ENCODE measurements at places on chromosomes 2 and 18.

- peak; percentile 90 for DNase-seq
These were observed 779 bp upstream of the TRIB2 start for GRCh38 chr2:12716032-12716281.

DNA sequence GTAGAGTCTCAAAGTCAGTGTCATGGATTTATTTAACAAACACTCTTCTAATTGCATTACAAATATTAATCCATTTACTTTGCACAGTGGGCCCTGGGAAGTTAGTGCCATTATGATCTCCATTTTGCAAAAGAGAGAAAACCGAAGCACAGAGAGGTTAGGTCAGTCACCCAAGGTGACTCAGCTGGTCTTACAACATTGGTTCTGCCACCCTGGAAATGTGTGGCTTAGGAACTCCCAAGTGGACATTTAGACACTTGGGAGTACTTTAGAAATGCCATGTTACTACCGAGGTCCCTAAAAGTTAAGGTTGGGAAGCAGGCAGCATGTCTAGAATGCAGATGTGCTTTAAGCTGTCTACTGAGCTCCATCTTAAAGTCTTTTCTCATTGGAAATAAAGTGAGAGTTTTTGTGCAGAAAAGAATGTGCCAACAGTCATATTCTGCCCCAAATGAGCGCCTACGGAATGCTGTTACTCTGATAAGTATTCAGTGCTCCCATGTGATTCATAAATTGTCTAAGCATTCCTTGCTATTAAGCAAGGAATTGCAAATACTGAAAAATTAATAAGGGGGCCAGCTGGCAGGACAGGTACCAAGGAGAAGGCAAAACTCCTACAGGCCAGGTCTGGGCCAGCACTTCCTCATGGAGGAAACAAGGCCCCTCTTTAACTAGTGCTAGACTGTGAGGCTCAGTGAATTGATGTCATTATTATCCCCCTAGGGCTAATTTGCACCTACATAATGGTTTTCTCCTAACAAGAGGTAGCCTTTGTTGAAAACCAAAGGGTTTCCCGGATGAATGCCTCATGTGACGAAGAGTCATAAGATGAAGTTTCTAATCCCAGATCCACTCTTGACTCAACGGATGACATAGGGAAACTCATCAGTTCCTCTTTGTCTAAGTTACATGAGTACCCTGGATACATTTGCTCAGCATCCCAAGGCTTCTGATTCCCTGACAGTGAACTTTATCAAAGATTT is 16.3 kb downstream of the NRP2 start:
- DNase-seq: no peak

DNA sequence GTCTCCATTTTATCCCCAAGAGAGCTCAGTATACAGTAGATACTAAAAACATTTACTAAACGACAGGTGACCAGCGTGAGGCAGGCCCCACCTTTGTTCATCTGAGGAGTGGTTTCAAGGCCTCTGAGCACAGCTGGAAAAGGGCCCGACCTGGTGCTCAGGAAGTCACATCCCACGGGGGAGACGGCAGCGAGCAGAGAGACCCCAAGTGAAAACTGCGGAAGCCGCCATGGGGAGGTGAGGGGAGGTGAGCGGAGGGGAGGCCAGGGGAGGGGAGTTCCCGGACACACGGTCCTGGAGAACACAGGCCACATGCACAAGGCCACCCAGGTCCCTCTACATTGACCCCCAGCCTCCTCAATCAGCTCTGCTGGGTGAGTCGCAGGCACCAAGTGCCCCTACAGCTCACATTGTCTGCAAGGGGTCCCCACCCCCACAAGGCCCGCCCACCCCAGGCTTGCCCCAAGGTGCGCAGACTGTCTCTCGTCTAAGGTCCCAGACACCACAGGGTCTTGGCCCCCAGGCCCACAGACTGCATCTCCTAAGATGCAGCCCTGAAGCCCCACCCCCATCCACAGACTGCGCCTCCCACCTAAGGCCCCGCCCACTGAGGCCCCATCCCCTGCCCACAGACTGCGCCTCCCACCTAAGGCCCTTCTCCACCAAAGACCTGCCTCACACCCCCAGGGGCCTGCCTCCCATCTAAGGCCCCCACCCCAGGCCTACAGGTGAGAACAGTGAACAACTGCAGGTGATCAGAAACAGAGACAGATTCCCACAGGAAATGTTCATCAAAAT is 19.1 kb downstream of the PARD6G start:
- DNase-seq: no peak

DNA sequence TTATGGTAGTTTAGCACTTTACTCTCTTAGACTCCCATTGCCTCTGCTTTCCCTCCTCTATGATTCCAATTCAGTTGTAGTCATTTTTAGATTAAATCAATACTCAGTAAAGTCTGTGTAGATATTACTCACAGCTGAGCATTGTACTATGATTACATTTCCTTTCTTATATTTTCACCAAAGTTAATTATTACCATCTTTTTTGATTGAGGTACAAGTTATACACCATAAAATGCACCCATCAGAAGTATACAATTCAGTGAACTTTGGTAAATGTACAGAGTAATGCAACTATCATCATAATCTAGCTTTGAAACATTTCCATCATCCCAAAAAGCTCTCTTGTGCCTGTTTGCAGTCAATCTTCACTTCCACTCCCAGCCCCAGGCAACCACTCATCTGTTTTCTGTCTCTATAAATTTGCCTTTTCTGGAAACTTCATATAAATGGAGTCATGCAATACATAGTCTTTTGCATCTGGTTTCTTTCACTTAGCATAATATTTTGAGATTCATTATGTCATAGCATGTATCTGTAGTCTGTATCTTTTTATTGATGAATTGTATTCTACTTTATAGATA is 30.2 kb upstream of the ETAA1 start:
- no peak for DNase-seq

GRCh38 chr2:116582850-116583249 is 1231.6 kb upstream of the DDX18 start:
- DNase-seq: no peak

- no peak for DNase-seq
These were observed 39.5 kb upstream of the ATP6V1B1 start for GRCh38 chr2:70895998-70896764.

DNA sequence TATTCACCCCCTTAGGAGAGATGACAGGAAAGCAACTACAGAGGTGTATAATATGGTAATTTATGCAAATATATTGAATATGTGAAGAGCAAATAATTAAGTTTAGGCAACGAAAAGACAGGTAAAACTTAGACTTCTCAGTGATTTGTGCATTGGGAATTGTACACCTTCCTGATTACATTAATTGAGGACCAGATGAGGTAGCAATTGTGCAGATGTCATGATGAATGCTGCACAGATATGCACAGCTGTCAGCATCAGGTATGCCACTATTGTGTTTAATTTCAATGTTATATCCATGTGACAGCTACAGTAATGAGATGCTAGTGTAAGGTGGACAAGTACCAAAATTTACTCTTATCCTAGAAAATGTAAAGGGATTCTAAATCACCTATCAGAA is 267.2 kb upstream of the FSIP2 start:
- no peak for DNase-seq

GRCh38 chr2:109409321-109410038 is 204.3 kb downstream of the SEPTIN10 start:
- DNase-seq: no peak

GRCh38 chr2:209441541-209441940 is 17.7 kb downstream of the MAP2 start:
- DNase-seq: no peak

DNA sequence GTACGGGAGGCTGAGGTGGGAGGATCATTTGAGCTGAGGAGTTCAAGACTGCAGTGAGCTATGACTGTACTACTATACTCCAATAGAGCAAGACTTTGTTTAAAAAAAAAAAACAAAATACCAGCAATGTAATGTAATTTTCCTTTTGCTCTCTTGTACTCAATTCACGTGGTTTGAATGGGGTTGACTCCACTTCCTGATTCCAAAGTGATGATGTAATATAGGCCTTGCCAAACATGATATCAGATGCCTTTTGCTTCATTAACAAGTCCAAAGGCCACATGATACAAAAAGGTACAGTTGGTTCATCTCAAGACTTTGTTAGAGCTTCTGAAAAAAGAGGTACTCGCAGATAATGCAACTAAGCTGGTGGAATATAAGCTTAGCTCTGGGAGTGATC is 321.8 kb downstream of the ZEB2 start:
- DNase-seq: peak; percentile 16

DNA sequence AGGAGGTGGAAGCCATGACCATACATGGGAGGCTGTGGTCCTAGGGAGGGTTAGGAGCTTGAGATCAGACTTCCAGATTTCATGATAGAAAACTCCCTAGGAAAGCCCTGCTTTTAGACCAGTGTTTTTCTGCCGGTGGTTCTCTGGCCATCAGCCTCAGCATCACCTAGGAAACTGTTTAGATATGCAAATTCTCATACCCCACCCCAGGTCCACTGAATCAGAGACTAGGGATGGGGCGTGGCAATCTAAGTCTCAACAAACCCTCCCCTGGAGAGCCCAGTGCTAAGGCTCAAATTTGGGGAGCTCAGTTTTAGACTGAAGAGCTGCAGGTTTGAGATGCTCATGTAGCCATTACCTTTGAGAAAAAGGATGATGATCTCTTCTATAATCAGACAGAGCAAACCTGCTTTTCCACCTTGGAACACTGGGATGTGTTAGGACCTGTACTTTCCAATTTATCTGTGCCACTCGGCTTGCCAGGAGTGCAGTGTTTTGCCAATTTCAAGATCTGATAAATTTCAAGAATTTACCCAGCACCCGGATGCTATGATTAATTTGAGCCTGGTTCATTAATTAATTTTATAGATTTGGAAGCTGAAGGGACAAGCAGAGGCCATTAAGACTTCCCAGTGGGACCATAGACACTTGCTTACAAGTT is 31.5 kb upstream of the LYPD6B start:
- no peak for DNase-seq

DNA sequence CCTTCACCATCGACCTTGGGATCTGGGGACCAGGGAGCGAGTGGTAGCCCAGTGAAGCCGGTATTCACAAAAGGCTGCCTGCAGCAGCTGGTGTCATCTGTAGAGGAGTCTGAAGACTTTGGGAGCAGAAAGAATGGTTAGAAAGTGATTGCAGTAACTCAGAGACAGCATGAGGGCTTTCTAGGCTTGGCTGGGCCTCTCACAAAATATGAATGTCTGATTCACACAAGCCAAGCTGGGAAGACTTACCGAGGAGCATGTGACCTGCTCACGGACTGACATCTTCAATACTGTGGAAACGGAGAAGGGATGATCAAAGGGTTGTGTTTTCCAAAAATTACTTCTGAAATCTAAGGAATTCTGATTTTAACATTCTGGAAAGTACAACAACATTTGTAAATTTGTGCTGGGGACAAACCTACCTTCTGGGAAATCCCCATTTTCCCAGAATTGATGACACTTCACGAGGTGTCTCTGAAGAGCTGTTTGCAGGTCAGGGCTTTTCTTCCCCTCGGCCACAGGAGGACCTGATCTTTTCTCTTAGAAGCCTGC is 111.7 kb downstream of the ACOXL start:
- DNase-seq: no peak

GRCh38 chr2:230457073-230457768 is 41.2 kb downstream of the SP100 start:
- DNase-seq: no peak

DNA sequence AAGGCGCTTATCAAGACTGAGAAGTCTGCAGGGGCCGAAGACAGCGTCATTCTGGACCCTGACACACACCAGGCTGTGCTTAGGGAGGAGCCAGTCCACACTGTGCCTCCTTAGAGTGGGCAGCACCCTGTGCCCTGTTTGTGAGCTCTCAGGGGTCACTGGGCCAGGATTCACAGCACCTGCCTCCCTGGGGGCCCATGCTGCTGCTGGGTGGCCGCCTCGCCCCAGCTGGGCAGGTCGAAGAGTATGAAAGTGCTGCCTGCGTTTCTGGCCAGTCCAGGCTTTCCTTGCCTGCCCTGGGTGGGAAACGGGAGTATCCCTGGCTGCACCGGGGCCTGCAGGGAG is 15.4 kb upstream of the GPR55 start:
- no peak for DNase-seq

- DNase-seq: no peak
These were observed 3.9 kb downstream of the WIPF1 start for GRCh38 chr2:174593574-174594203.

- DNase-seq: no peak
These were observed 1.1 kb upstream of the DPP4 start for GRCh38 chr2:162074928-162075688.

- no peak for DNase-seq
These were observed 10.5 kb upstream of the CYP26B1 start for GRCh38 chr2:72157871-72158771.

DNA sequence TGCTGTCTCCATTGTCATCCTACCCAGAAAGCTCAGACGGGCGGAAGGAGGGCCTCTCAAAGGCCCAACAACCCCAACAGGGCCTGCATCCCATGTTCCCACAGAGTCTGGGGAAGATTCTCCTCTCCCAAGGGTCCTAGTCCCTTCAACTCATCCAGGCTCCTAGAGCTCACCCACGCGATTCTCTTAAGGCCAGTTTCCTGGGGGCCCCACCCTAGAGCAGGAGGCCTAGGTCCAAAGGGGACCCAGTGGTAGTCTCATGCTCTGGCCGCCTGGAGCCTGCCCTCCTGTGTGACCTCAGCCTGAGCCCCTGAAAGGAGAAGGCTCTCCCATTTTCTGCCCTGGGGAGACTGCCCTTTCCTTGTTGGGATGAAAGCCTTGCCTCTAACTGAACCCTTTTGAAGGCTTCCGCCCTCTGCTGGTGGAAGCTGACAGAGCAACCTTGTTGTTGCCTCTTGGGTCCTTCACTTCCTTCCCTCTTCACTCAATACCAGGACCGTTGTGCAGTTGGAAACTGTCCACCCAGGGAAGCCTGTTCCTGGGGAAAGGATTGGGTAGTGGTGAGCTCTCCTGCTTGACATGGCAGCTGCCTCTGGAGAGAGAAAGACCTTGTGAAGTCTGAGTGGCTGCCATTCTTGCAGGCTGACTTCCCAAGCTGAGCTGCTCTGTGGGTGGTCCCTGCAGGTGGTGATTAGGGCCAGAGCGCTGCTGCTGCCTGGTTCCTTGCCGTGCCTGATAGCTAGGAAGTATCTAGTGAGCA is 86.0 kb upstream of the ALPP start:
- peak; percentile 90 for DNase-seq

- DNase-seq: no peak
These were observed 849.1 kb upstream of the CHAC2 start for GRCh38 chr2:52918551-52918950.

- DNase-seq: no peak
These were observed 25.8 kb downstream of the ITGB6 start for GRCh38 chr2:160174322-160174721.

DNA sequence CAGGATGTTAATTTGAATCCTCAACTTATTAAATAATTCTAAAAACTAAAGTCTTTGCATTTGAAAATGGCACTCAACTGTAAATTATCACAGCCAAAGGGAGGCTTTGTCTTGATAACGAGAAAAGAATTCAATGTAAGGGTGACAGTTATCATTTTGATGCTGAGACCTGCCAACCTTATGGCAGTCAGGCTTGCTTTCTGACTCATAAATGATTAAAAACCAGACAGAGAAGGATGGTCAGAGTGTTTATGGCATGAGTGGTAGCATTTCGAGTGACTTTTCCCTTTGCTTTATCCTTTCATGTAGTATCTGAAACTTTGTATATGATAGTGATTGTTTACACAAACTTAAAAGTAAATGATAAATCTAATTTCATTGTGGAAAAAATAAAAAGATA is 53.9 kb upstream of the EPC2 start:
- DNase-seq: no peak

- DNase-seq: no peak
These were observed 14.0 kb upstream of the ITGAV start for GRCh38 chr2:186575856-186576255.
